ENCODE measurements at places on chromosomes 3 and 15.

- no peaks in the 10 kb centered on the region for H3K27me3 ChIP-seq
- DNase-seq, result no peak
- H3K4me3 ChIP-seq, result no peak overlapping the region
- H3K27ac ChIP-seq, result no peak overlapping the region
- no peaks in the 10 kb centered on the region for H3K36me3 ChIP-seq
Measured at GRCh38 chr3:28576614-28577200, 228.1 kb upstream of the AZI2 start.

DNA sequence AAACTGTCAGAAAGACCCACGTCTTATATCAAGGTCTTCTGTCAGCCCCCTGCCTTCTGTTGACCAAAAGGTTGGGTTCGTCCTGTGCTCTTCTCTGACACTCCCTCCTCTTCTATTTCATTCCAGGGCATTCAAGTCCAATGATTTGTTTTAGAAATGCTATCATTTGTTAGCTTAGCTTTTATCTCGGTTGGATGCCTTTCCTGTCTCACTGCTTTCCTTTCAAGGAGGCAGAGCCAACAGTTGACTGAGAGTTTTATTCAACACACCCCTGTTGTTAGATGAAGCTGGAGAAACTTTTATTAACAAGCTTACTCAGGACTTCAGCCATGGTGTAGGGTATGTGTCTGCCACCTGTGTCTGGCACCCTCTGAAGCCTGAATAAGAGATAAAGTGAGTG is 112.0 kb upstream of the SLC7A14 start:
- H3K4me3 ChIP-seq, result no peak overlapping the region
- H3K36me3 ChIP-seq, result no peaks in the 10 kb centered on the region
- H3K27me3 ChIP-seq, result no peaks in the 10 kb centered on the region
- no peaks in the 10 kb centered on the region for H3K4me1 ChIP-seq
- DNase-seq, result no peak

DNA sequence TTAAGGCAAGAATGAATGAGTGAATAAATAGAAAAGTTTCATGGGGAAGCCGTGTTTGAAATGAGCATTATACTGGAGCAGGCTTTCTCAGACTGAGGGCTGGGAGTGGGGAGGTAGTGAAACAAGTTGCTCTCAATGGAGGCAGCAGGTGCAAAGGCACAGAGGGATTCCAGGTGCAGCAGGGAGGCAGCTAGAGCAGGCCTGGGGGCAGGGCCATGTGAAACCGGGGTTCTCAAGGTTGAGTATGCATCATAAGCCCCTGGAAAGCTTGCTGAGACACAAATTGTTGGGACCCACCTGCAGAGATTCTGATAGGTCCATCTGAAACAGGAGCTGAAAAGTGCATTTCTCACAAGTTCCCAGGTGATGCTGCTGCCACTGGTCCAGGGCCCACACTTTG is 45.3 kb downstream of the BFSP2 start:
- no peak overlapping the region for H3K4me3 ChIP-seq
- peak overlapping the region; percentile 92 for H3K27ac ChIP-seq
- no peak for DNase-seq

- DNase-seq, result no peak
- H3K36me3 ChIP-seq, result no peaks in the 10 kb centered on the region
- H3K4me3 ChIP-seq, result 0 out of 2 replicates have a peak overlapping the region, but pooled peaks have one; percentile 7
- peaks cover 24% of the 10 kb centered on the region for H3K4me1 ChIP-seq
- no peak overlapping the region for H3K27ac ChIP-seq
Measured at GRCh38 chr3:157120071-157120892, 39.7 kb downstream of the CCNL1 start.

DNA sequence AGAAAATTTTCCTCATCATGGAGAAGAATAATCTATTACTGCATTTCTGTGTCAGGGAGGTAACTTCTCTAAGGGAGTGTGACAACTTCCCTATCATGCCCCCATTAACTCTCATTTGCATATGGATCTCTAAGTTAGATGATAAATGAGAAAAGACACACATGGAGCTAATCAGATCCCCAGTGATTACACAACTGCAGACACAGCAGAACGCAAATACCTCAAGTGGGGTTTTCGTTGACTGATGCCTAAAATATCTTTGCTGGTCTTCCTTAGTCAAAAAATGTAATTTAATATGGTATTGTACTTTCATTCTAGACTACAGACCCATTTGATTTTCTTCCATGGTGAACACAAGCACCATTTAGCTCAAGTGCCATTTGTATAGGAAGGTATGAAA is 630.5 kb downstream of the TBL1XR1 start:
- H3K4me3 ChIP-seq, result no peak overlapping the region
- H3K27me3 ChIP-seq, result no peaks in the 10 kb centered on the region
- no peak for DNase-seq

GRCh38 chr3:126911162-126912026 is 71.5 kb upstream of the PLXNA1 start:
- H3K36me3 ChIP-seq, result no peaks in the 10 kb centered on the region
- H3K4me3 ChIP-seq, result no peak overlapping the region
- DNase-seq, result peak; percentile 32
- peaks cover 8% of the 10 kb centered on the region for H3K4me1 ChIP-seq

DNA sequence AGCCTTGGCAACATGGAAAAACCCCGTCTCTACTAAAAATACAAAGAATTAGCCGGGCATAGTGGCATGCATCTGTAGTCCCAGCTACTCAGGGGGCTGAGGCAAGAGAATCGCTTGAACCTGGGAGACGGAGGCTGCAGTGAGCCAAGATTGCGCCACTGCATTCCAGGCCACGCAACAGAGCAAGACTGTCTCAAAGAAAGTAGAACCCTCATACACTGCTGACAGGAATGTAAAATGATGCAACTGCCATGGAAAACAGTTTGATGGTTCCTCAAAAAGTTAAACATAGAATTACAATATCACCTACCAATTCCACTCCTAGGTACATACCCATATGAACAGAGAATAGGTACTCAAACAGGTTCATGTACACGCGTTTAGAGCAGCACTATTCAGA is 158.9 kb downstream of the TBC1D5 start:
- no peak for DNase-seq
- H3K27me3 ChIP-seq, result no peaks in the 10 kb centered on the region
- H3K4me1 ChIP-seq, result no peaks in the 10 kb centered on the region
- H3K4me3 ChIP-seq, result no peak overlapping the region
- H3K36me3 ChIP-seq, result no peaks in the 10 kb centered on the region
- no peak overlapping the region for H3K27ac ChIP-seq

DNA sequence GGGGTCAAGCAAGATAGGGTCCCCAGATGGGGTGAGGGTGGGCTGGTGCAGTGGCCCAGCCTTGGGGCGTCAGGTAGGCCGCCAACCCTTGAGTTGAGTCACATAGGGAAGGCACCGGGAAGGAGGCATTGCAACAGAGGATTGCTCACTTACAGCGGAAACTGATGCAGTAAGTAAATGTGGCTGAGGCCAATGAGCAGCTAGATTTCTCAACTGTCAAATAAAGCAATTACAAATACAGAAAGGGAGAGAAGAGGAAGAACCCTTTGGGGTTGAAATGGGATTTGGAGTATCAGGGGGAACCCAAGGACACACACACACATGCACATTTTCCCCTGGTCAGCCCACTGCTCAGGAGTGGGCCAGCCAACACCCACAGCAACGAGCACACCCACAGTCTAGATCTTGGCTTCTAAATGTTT is 44.0 kb downstream of the CHSY1 start:
- H3K4me1 ChIP-seq, result peaks cover 66% of the 10 kb centered on the region
- H3K27ac ChIP-seq, result no peak overlapping the region
- no peak for DNase-seq
- H3K4me3 ChIP-seq, result no peak overlapping the region

DNA sequence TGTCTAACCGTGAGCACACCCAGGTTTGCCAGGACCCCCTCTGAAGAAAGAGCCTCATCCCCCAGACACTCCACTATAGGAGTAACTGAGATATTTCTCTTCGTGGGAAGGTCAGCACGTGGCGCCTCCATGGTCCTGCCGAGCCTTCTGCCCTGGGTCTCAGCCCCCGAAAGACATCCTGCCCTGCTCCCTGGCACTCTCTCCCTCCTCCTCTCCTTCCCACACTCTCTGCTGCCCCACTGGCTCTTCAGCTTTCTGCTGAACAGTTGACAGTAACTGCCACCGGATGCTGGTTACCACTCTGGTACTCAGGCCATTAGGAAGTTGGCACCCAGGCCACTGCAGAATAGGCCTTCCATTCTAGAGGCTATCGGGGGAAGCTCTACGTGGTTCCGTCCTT is 185.2 kb downstream of the UACA start:
- DNase-seq, result no peak
- H3K4me3 ChIP-seq, result no peak overlapping the region
- H3K36me3 ChIP-seq, result no peaks in the 10 kb centered on the region
- no peaks in the 10 kb centered on the region for H3K27me3 ChIP-seq
- H3K27ac ChIP-seq, result no peak overlapping the region
- peaks cover 3% of the 10 kb centered on the region for H3K4me1 ChIP-seq

GRCh38 chr3:128293930-128294329 is 140.6 kb downstream of the EEFSEC start:
- no peaks in the 10 kb centered on the region for H3K4me1 ChIP-seq
- H3K27me3 ChIP-seq, result no peaks in the 10 kb centered on the region
- no peak for DNase-seq
- no peak overlapping the region for H3K27ac ChIP-seq

DNA sequence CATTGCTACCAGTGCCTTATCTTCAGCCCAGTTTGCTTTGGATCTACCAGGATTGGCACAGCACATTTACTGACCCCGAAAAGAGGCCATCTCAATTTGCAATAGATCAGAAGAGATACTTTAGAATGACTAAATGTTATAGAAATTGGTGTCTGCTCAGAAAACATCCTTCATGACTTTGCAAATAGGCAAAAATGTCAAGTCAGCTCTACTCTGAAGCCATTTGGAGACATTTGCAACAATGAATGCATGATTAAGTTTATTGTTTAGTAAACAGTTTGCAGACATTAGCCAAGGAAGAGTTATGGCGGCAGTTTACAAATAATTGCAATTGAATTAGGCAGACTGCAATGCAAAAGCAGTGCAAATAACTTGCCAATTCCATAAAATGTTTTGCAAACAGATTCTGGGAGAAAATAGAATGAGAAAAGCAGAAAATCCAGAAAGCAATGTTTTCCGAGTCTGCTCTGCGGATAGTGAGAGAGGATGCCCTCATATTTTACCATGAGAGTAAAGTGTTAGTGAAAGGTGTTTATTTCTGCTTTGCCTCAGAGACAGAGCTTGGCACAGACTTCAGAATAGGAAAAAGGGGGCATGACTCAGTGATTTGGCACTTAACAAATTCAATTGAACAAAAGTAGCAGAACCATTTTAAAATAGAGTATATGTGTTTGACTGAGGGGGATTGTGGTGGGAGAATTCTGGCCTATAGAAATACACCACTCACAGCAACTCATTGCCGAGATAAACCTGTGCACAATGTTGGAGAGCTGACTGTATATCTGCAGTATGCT is 334.9 kb upstream of the NR2F2 start:
- H3K36me3 ChIP-seq, result no peaks in the 10 kb centered on the region
- DNase-seq, result no peak
- H3K27me3 ChIP-seq, result no peaks in the 10 kb centered on the region
- H3K4me1 ChIP-seq, result no peaks in the 10 kb centered on the region
- H3K27ac ChIP-seq, result no peak overlapping the region
- no peak overlapping the region for H3K4me3 ChIP-seq

DNA sequence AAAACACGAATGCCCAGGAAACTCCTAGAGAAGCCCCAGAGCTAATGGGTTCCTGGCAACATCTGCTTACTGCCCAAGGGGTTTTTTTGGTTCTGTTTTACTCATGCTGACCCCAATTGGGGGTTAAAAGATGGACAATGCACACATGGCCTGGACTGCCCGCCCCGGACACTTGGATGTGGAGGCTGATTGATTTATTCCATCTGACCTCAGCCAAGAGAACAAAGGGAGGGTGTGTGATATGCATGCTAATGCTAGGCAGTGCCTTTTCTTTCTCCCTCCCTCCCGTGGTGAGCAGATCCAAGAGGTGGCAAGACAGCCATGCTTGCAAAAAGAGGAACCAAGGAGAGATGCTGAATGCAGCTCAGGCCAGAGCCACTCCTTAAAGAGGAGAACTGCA is 3.3 kb upstream of the LRTM1 start:
- no peak overlapping the region for H3K27ac ChIP-seq
- H3K4me3 ChIP-seq, result no peak overlapping the region
- DNase-seq, result no peak

DNA sequence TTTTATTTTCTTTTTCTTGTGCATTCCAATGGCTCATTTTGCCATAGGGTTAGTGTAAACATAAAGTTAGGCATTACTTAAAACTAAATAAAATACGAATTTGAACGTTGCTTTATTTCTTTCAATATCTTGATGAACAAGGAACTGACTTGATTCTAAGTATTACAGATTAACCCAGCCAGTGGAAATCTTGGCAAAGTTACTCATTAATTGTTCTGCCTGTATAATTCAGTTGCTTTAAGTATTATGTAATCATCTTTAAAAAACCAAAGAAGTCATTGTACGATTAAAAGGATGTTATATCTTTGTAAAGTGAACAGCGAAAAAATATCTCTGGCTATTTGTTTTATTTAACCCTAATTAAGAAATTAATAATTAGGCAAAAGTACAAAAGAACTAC is 737.9 kb upstream of the BCHE start:
- H3K36me3 ChIP-seq, result no peaks in the 10 kb centered on the region
- no peaks in the 10 kb centered on the region for H3K27me3 ChIP-seq
- H3K27ac ChIP-seq, result no peak overlapping the region

- no peak overlapping the region for H3K4me3 ChIP-seq
- H3K4me1 ChIP-seq, result no peaks in the 10 kb centered on the region
- no peak for DNase-seq
- H3K27ac ChIP-seq, result no peak overlapping the region
- no peaks in the 10 kb centered on the region for H3K27me3 ChIP-seq
Measured at GRCh38 chr3:153295901-153296300, 133.9 kb downstream of the RAP2B start.

- H3K27me3 ChIP-seq, result no peaks in the 10 kb centered on the region
- H3K4me1 ChIP-seq, result no peaks in the 10 kb centered on the region
- no peaks in the 10 kb centered on the region for H3K36me3 ChIP-seq
- H3K27ac ChIP-seq, result no peak overlapping the region
- no peak overlapping the region for H3K4me3 ChIP-seq
Measured at GRCh38 chr3:181913254-181913653, 201.5 kb downstream of the SOX2 start.

GRCh38 chr3:14676881-14677280 is 1.9 kb downstream of the C3orf20 start:
- no peak for DNase-seq
- H3K27ac ChIP-seq, result no peak overlapping the region
- H3K4me1 ChIP-seq, result no peaks in the 10 kb centered on the region

DNA sequence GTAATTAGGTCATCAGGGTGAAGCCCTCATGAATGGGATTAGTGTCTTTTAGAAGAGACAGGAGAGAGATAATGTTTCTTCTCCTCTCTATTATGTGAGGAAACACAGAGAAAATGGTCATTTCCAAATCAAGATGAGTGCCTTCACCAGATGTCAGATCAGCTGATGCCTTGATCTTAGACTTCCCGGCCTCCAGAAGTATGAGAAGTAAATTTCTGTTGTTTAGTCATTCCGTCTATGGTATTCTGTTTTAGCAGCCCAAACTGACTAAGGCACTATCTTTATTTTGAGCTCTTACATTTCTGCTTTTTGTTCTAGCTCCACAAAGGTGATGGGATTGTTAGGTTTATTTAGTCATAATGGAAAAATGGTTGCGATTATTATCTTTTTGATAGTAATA is 273.2 kb upstream of the GADL1 start:
- peaks cover 5% of the 10 kb centered on the region for H3K4me1 ChIP-seq
- no peaks in the 10 kb centered on the region for H3K36me3 ChIP-seq
- no peak overlapping the region for H3K4me3 ChIP-seq
- no peak overlapping the region for H3K27ac ChIP-seq
- no peaks in the 10 kb centered on the region for H3K27me3 ChIP-seq
